ENCODE measurements at places on chromosomes 7 and 10.

- no peak for DNase-seq
Measured at GRCh38 chr10:126674741-126675515, 4.4 kb upstream of the C10orf90 start.

GRCh38 chr7:25567430-25567829, 339.1 kb upstream of the NPVF start:
- no peak for DNase-seq

DNA sequence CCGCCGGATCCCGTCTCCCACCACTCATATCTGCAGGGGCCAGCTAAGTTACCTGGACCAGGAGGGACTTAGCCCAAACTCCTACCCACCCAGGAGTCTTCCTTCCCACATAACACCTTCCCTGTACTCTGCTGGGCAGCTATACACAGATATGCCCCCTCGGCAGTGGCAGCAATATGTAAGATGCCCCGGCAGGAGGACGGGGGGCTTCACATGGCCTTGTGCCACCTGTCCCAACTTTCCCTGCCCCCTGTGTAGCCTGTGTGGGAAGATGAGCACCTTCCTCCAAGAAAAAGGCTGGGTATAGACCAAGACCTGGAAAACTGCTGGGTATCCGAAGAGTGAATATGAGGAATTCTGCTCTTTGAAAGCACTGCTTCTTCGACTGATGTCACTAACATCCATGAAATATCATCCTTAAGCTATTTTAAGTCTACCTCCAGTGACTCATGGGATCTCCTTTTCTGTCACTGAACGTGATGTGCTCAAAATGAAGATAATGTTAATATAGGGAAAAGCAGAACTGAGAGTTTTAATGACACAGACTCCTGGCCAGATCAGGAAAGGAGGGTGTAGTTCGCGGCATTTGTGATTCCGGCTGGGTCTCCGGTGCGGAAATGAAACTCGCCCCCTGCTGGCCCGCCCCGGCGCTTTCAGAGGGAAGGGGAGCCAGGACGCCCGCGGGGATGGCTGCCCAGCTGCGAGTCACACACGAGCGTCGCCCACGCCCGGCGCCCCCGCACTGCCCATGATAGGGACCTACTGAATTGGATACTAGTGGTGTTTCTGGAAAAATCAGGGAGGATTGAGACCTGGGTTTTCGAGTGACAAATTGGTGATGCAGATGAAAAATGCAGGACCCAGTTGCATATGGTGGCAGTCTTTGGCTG, 256.9 kb upstream of the NFE2L3 start:
- peak; percentile 55 for DNase-seq

DNA sequence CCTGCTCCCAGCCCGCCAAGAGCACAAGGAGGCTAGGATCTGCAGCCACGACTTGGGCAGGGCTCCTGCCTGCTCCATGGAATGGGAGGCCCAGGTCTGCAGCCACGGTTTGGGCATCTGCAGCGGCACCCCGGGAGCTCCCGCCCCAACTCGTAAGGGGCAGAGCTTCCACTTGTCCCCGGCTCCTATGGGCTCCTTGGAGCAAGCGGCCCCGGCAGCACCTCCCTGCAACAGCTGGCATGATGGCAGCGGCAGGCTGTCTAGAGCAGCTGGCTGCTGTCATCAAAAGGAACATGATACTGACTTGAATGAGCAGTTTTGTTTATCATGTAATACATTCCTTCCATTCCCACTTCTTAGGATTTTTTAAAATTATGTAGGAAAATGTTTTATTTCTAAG, 684.0 kb upstream of the FOXK1 start:
- DNase-seq, result no peak

GRCh38 chr7:124773339-124773738, 7.7 kb upstream of the GPR37 start:
- DNase-seq, result no peak

DNA sequence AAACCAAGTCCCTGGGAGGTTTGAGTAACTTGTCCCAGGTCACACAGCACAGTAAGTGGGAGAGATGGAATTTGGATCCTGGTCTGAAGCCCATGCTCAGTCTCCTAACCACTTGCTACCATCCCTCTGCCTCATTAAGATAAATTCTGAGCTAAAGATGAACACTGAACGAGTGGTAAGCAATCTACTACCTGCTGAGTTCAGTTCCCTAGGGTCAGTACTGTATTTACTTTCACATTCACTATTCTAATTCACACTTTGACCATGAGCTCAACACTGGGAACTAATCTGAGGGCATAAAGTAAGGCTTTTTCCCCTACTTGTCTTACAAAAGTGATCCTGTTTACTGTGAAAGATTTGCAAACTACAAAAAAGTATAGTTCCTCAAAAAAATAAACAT, 2.4 kb downstream of the UROS start:
- DNase-seq, result no peak
